ENCODE measurements at places on chromosomes 7 and 10.

- DNase-seq: no peak
These were observed 28.1 kb upstream of the SHH start for GRCh38 chr7:155840262-155840885.

- no peak for DNase-seq
These were observed 140.7 kb downstream of the PAXIP1 start for GRCh38 chr7:154862153-154862791.

- DNase-seq: no peak
These were observed 33.5 kb downstream of the PROSER2 start for GRCh38 chr10:11856678-11857077.

DNA sequence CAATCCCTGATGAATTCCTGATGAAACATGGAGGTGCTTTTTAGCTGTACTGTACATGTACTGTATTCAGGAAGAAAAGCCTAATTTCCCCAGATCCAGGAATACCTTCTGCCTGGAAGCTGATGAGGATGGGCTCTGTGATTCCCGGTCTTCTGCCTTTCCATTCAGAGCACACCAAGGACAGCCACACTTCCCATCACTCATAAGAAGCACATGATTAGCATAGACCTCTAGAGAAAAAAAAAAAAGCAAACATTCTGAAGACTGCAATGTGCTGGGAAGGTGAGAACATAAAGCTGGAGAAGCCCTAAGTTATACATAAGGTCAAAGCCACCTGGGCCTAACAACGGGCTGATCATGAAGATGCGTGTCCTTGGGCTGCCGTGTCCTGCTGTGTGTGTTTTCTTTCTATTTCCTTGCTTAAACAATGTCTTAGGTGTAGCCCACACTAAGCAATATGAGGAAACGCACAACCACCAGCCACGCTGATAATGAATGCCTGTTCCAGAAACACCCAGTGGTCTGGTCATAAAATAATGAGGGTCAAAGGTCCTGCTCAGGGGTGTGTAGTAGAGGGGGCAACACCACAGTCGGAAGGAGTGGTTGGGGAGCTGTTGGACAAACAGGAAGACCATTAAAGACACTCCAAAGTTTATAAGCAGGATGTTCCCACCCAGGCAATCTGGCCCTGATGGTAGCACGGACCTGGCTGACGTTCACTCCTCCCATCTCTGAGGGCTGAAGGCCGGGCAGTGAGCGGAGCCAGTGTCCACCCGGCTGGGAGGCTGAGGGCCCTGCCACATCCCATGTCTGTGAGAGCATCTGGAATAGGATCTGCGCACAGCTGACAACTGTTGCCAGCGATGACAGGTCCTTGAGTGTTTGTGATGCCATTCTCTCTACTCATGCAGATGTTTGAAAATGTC, 7.9 kb downstream of the PKD1L1 start:
- DNase-seq: no peak

DNA sequence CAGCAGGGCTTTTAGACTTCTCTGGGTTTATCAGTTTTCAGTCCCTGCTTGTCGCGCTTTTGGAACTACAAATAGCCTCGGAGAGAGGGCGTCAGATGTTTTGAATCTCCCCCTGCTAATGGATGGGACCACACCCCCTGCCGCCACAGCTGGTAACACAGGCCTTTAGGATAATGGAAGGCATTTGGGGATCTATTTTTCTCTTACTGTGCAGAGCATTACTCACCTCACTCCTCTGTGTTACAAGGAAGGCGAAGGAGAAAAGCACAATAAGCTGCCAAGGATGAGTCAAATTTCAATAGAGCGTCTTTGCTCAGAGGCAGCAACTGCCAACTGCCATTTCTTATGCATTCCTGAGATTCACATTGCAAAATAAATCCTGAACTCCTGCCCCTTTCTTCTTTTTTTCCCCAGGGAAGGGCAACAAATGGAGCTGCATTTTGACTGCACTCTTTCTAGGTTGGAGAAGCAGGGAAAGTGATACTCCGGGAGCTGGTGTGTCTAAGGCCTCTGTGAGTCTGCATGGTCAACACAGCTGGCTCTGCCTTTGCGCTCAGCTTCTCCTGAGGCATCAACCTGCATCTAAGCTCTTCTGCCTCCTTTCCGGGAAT, 31.5 kb upstream of the SMNDC1 start:
- DNase-seq: no peak

- no peak for DNase-seq
These were observed 69.0 kb upstream of the SAMD8 start for GRCh38 chr10:75042292-75042974.

DNA sequence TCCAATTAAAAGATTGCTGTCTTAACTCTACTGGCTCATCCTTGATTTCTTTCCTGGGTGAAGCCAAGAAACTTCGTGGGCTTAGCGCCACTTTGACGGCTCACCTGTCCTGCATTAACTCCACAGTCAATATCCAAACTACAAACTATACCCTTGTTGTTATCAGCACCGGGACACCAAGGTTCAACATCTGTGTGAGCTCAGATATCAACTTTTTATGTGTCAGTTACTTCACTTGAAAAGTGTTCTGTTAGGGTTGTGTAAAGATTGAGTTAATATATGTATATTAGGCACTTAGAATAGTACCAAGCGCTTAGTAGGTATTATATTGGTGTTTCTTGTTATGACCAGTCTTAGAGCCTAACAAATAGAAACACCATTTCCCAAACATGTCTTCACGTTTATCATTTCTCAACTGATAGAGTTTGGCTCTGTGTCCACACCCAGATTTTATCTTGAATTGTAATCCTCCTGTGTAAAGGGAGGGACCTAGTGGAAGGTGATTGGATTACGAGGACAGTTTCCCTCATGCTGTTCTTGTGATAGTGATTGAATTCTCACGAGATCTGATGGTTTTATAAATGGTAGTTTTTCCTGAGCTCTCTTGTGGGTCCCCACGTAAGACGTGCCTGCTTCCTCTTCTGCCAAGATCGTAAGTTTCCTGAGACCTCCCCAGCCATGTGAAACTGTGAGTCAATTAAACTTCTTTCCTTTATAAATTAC, 19.0 kb upstream of the ST8SIA6 start:
- DNase-seq: no peak

GRCh38 chr10:94963901-94964300, 25.4 kb downstream of the CYP2C9 start:
- DNase-seq: no peak

DNA sequence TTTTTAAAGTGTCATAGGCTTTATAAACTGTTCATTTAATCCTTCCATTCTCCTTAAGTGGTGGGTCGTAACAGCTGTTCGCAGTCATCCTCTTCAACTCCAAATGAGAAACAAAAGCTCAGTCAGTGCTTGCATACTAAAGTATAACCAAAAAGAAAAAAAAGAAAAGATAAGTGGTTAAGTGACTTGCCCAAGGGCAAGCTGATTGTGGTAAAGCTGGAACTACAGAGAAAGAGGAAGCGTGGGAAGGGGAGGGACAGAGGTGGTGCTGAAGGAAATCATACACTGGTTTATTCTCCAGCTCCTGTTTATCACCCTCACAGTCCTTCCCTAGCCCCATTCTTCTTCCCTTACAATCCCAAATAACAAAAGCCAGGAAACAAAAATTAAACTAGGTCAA, 29.6 kb downstream of the IDE start:
- DNase-seq: no peak

GRCh38 chr10:18397906-18398305, 253.5 kb downstream of the NSUN6 start:
- DNase-seq: no peak

DNA sequence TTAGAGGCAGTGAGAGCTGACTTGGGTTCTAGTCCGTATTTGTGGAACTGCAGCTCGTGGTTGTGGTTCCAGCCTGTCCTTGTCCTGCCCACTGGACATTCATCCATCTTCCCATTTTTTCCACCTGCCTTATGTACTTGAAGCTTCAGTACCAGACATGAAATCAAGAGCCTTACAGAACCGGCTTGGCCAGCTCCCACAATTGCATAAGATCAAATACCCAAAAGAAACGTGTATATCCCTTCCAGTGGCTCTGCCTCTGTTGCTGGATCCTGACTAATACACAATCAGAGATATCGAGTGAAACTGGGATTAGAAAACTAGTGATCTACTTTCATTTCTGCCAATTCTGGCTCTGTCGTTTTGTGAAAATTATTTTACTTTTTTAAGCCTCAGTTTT, 23.8 kb upstream of the LIPA start:
- no peak for DNase-seq

- no peak for DNase-seq
These were observed 452.0 kb downstream of the TFEC start for GRCh38 chr7:115578576-115578975.

DNA sequence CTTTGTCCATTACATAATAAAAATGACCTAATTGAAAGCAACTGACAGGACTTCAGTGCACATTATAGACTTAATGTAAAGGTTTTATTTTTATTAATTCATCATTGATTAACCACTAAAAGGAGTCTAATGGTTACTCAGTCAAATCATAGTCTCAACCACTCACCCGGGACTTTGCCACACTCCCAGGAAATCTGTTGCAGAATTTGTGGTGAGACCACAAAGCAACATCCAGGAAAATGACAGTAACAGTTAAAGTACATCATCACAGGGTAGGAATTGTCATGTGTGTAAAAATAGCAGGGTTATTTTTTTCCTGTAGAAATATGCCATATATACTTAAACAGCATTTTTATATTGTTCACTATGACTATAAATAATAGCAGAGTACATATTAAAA, 6.3 kb upstream of the HGF start:
- no peak for DNase-seq

GRCh38 chr7:113338071-113338696, 219.8 kb upstream of the SMIM30 start:
- no peak for DNase-seq

DNA sequence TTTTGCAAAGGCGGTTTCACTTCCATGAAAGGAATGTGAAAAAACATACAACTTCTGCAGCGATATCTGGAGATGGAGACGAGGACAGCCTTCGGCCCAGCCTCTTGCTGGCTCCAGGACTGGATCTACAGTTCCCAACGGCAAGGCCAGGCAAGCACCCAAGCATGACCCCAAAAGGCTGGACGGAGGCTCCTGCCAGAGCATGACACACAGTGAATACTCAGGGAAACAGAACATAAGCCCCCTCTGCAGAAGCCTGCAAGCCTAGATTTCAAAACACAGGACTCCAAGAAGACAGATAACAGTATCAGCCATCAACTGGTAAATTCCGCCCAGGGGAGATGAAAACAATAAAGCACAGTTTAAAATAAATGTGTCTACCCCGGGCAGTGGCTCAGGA, 3.3 kb upstream of the LRRC27 start:
- DNase-seq: no peak

DNA sequence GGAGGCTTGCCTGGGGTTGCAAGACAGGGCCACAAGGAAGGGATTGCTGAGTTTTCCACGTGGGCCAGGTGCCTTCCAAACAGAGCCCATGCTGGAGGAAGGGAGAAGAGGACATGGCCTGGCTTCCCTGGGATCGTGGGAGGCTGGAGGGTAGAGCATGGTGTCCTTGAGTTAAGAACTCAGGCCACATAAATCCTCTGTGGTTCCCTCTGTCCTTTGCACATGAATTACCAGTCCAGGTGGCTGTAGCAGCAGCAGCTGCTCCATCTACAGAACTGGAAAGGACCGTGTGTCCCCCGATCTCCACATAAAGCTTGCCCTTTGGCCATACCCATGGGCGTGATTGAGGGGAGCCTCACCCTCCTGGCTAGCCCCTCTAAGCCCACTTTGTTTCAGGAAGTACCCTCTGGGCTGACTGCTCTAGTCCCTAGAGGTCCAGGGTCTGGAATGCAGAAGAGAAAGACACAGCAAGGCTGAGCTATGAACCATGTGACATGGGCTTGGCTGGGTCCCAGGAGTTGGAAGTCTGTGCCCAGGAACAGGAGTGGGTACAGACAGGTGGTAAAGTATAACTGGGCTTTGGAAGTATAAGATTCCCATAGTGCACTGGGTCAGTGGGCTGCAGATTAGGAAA, 84.9 kb downstream of the C10orf105 start:
- DNase-seq: no peak

- DNase-seq: no peak
These were observed 25.6 kb upstream of the SLC25A13 start for GRCh38 chr7:96347471-96347870.

GRCh38 chr7:106089647-106090046, 22.5 kb downstream of the SYPL1 start:
- no peak for DNase-seq

GRCh38 chr10:7767209-7767608, 20.6 kb downstream of the KIN start:
- no peak for DNase-seq

GRCh38 chr7:38323156-38323555, 49.7 kb upstream of the TARP start:
- DNase-seq: no peak

DNA sequence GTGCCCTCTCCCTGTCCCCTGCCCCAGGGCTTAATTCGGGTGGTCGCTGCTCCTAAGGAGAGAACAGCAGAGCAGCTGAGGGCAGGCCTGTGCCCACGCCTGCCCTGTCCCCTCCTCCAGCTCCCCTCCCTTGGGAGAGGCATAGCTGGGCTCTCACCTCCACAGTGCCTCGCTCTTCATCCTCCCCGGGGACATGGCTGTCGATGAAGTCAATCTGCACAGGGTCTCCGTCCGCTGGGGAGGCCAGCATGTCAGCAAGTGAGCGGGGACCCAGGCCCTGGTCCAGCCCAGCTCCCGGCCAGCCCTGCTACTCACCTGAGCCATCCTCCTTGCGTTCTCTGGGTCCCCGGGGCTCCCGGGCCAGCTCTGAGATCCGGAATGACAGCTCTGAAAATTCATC, 3.8 kb upstream of the SAP25 start:
- no peak for DNase-seq

- DNase-seq: no peak
These were observed 46.0 kb downstream of the LCOR start for GRCh38 chr10:96878057-96878456.

GRCh38 chr7:134886353-134887057, 99.8 kb upstream of the AGBL3 start:
- no peak for DNase-seq

- no peak for DNase-seq
These were observed 134.2 kb downstream of the CHN2 start for GRCh38 chr7:29328811-29329210.

- DNase-seq: no peak
These were observed 13.1 kb downstream of the CNPY1 start for GRCh38 chr7:155533120-155533826.

DNA sequence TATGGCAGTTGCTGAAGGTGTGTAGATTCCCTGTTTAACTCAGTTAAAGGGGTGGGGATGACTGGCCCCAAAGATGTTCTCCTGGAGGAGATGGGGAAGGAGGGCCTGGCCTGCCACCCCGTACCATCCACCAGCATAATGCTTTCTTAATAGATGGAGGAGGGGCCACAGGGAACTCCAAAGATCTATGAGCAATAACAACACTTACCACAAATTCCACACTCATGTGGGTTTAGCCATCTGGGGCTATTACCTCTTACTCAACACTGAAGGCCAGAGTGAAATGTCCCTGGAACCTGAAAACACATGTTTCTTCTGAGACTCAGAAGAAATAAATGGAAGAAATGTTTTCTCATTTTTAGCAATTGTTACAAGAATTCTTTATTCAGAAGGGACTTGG, 259.0 kb downstream of the CXCL12 start:
- DNase-seq: no peak

- no peak for DNase-seq
These were observed 120.2 kb upstream of the CTTNBP2 start for GRCh38 chr7:117993377-117994003.
